Esophagus mucosa (tissue), 1 donor: ENCODE measurements at places on chromosomes 11 and 22. TPM values are rescaled to one million over a fixed set of nuclear protein-coding genes. Genes with fewer than 3 reads are reported as not detected.
A peak's percentile ranks its signal among the peaks of the same experiment; 100 is the strongest.

GRCh38 chr22:32808038-32808445 lies 6.5 kb downstream of the TIMP3 start:
- ATAC-seq = no peak

- no peak for ATAC-seq
These were observed 55.9 kb downstream of the BTG4 start for GRCh38 chr11:111456086-111456858.

GRCh38 chr11:73306069-73306841 lies 1.8 kb upstream of the ARHGEF17 start:
- ATAC-seq = no peak

GRCh38 chr11:122050021-122050690 lies 65.9 kb downstream of the BLID start:
- ATAC-seq = peak; percentile 20

- peak; percentile 86 for ATAC-seq
These were observed 17.9 kb downstream of the RTN3 start for GRCh38 chr11:63698976-63699733.

DNA sequence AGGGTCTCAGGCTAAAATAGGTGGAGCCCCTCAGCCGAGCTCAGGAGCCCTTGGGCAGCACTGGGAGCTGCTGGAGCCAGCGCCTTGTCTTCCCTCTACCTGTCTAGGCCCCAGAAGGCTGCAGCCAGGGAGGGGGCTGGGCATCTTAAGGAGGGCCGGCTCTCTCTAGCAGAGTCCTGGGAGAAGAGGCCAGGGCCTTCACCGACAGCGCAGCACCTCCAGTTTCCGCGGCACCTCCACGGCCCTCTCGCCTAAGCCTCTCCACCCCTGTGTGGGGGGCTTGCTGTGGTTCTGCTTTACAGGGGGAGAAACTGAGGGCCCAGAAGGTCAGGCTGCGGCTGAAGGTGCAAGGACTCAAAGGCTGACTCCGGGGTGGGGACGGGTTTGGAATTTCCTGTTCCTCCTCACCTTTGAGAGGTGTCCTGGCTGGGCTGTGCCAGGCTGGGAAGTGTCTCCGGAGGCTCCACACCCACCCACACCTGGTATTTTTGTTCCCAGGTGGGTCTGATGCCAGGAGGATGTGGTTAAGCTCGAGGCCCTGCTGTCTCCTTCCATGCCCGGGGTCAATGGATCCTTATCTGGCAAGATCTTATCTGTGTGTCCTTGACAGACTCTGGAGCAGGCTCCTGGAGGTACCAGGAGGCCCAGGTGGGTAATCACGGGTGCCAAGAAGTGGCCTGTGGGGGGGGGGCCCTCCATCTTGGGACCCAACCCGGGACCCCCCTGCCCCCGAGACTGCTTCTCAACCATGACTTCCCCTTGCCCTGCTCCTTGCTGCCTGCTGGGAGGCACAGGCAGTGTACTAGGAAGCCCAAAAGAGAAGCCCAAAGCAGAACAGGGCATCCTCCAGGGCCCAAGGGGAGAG lies 95.3 kb upstream of the FGF3 start:
- no peak for ATAC-seq

GRCh38 chr11:92979176-92979575 lies 9.7 kb downstream of the MTNR1B start:
- no peak for ATAC-seq

DNA sequence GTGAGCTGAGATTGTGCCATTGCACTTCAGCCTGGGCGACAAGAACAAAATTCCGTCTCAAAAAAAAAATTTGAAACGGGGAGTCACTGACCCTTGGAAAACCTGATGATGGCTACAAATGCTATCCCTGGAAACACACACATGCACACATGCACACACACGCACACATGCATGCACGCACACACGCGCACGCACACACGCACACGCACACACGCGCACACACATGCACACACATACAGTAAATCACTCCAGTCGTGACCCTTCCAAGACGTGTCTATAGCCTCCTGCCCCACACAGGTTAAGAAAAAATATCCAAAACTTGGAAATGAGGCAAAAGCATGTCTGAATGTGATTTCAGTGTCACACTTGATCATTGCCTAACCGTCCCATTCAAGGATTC lies 6.7 kb upstream of the CPT1A start:
- no peak for ATAC-seq

- no peak for ATAC-seq
These were observed 42.6 kb downstream of the MRPL48 start for GRCh38 chr11:73830261-73830660.

DNA sequence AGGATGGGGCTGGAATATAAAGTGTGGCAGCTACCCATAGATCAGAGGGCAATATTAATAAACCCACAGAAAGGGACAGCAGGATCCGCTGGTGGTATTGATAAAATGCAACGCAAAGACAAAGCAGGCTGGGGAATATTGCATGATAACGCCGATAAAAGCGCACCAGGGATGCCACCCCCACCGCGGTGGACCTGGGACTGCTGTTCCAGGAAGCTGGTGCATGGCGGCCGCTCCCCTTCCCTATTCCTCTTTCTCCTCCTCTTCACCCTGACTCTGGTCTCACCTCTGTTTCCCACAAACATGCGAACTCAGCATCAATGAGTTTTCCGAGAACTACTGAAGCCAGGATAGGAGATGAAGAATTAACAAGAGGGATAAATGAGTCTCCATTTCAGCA lies 20.2 kb downstream of the SPATA19 start:
- no peak for ATAC-seq

DNA sequence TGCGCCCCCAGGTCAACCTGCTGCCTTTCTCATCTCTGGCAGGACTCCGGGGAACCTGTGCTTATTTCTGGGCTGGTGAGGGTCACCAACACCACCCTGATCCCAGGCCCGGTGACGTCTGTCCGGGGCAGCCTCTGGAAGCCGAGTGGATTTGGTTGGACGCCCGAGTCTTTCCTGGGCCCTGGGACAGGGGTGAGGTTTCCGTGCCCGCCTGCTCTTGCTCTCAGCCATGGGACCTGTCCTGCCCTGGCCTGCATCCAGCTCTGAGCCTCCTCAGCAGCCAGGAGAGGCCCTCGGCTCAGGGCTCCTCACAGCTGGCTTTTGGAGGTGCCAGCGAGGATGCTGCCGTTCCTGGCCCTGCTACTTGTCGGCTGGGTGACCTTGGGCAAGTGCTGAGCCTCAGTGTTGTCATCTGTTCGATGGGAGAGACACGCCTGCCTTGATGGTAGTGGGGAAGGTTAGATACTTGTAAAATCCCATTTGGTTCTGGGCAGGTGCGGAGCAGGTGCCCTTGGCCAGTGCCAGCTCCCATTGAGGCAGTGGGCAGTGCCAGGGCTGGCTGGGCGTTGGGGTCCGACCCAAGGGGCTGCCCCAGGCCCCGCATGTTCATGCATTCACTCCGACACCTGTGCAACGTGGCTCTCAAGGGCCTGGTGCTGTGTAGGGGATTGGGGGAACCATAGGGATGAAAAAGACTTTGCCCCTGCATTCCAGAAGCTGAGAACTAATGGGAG lies 58.9 kb upstream of the THY1 start:
- peak; percentile 3 for ATAC-seq

GRCh38 chr11:50333861-50334260 lies 301.2 kb downstream of the OR4C45 start:
- ATAC-seq = no peak

GRCh38 chr22:16965560-16965959 lies 42.5 kb downstream of the GAB4 start:
- ATAC-seq = no peak

DNA sequence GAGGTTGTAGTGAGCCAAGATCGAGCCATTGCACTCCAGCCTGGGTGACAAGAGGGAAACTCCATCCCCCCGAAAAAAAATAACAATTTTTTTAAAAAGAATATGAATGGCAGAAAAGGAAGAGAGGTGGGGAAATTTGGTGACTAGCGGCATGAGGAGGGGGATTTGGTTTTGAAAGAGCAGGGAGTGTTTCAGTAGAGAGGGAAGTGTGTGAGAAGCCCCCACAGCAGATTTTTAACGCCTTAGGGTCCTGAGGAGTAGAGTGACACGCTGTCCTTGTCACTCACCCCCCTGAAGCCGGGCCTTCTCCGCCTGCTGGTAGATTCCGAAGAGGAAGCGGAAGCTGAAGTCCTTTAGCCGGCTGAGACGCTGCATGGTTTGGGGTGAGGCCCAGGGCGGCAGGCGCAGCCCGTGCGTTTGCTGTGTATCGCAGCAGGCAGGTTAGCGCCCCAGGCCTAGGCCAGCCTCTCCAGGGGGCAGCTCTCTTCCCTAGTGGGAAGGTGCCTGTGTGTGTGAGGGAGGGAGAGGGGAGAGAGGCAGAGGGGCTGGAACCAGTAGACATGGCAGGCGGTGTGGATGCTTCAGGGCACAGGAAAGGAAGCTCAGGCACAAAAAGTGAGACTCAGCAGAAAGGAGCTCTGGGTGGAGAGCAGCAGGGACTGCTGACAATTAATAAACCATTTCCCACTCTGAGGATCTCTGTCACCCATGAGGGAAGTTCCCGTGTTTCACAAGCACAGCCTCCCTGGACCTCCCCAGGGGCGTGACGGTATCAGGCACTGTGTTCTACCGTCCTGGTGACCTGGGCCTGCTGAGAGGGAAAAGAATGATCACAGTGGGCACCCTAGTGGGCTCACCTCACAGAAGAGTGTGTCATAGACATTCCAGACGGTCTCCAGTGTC lies 3.9 kb downstream of the ACP2 start:
- ATAC-seq = no peak

UBQLN3 gene
- total RNA-seq = not detected

WNT7B gene
- total RNA-seq = 8.4 TPM
